Psoas muscle (tissue), 8 donors: ENCODE measurements at places on chromosomes 6 and 20. TPM values are rescaled to one million over a fixed set of nuclear protein-coding genes. Genes with fewer than 3 reads are reported as not detected.

PEX7 gene
- 3.7 TPM for total RNA-seq

OR5V1 gene
- not detected for total RNA-seq

SAMD3 gene
- 0.28 TPM for total RNA-seq

IP6K3 gene
- 363 TPM for total RNA-seq

NKX2-2 gene
- not detected for total RNA-seq

KCNG1 gene
- total RNA-seq: not detected

IL17A gene
- total RNA-seq: not detected

FAM184A gene
- total RNA-seq: 0.47 TPM

MUC22 gene
- total RNA-seq: not detected

FAM83C gene
- total RNA-seq: not detected

BTN1A1 gene
- not detected for total RNA-seq

MAP1LC3A gene
- 44.9 TPM for total RNA-seq

CYB5R4 gene
- total RNA-seq: 9.3 TPM

CALHM6 gene
- 0.50 TPM for total RNA-seq

POM121L2 gene
- not detected for total RNA-seq

SGK2 gene
- total RNA-seq: not detected

MED23 gene
- 7.9 TPM for total RNA-seq

C6orf58 gene
- total RNA-seq: not detected

PRDM13 gene
- total RNA-seq: not detected

BTNL2 gene
- not detected for total RNA-seq

NOTCH4 gene
- 11.3 TPM for total RNA-seq

SIRPA gene
- 15.3 TPM for total RNA-seq

HUS1B gene
- total RNA-seq: not detected

CNPY3 gene
- total RNA-seq: 6.8 TPM

SIRPG gene
- 0.21 TPM for total RNA-seq

MACROD2 gene
- 2.5 TPM for total RNA-seq

MRAP2 gene
- 0.13 TPM for total RNA-seq

GID8 gene
- 12.8 TPM for total RNA-seq

ZSCAN26 gene
- 12.9 TPM for total RNA-seq

RGL2 gene
- total RNA-seq: 52.1 TPM

CST4 gene
- total RNA-seq: not detected

DEFB124 gene
- not detected for total RNA-seq

TREM1 gene
- 0.73 TPM for total RNA-seq

SIRPB1 gene
- 1.2 TPM for total RNA-seq

AIG1 gene
- 4.8 TPM for total RNA-seq

IFNGR1 gene
- total RNA-seq: 49.4 TPM

VWA7 gene
- 7.9 TPM for total RNA-seq
